Smooth muscle cell of bladder (primary cell): ENCODE measurements at places on chromosomes 1 and 21. TPM values are rescaled to one million over a fixed set of nuclear protein-coding genes. Genes with fewer than 3 reads are reported as not detected.

HMGCS2 gene
- under 0.01 TPM in 1 of 2 replicates, not detected in the other for total RNA-seq

S100A7A gene
- not detected in 2 replicates for total RNA-seq

B3GALT6 gene
- 16.2 and 21.7 TPM in 2 replicates for total RNA-seq

ATP6V1G3 gene
- total RNA-seq, result not detected in 2 replicates

AMIGO1 gene
- 1.6 and 2.0 TPM in 2 replicates for total RNA-seq

DCST2 gene
- total RNA-seq, result under 0.01 TPM in 2 replicates

NHLH1 gene
- under 0.01 TPM in 1 of 2 replicates, not detected in the other for total RNA-seq

SPRR1B gene
- total RNA-seq, result not detected in 2 replicates

HES2 gene
- total RNA-seq, result 0.09 and 0.14 TPM in 2 replicates

LY9 gene
- total RNA-seq, result not detected in 2 replicates

CD48 gene
- not detected in 2 replicates for total RNA-seq

OPTC gene
- not detected in 2 replicates for total RNA-seq

ADGRB2 gene
- total RNA-seq, result 5.0 and 7.0 TPM in 2 replicates

FBLIM1 gene
- 34.3 and 44.1 TPM in 2 replicates for total RNA-seq

PAQR6 gene
- total RNA-seq, result 0.14 and 0.28 TPM in 2 replicates

CHAF1B gene
- 0.43 and 0.55 TPM in 2 replicates for total RNA-seq

CFAP141 gene
- not detected in 2 replicates for total RNA-seq

MCOLN3 gene
- 0.28 TPM in 2 replicates for total RNA-seq

OR2T11 gene
- total RNA-seq, result not detected in 2 replicates

RHD gene
- not detected in 2 replicates for total RNA-seq

CDA gene
- total RNA-seq, result 0.37 and 0.85 TPM in 2 replicates
